ENCODE measurements at places on chromosomes 6 and 20.

DNA sequence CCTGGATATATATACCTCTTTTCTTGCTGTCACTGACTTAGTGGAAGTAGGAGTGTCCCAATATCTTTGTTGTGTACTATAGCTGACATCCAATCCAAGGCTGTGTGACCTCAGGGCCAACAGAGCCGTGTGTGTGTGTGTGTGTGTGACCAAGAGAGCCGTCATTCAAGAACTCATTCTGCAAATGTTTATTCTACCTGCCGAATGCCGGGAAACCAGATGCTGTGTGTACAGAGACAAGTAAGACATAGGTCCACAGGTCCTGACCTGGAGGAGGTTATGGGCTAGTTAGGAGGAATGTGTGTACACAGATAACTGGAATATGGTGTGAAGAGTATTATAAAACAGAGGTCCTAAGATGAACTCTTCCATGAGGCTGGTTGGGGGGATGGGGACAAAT lies 190.0 kb downstream of the DHX35 start:
- no peak for DNase-seq

DNA sequence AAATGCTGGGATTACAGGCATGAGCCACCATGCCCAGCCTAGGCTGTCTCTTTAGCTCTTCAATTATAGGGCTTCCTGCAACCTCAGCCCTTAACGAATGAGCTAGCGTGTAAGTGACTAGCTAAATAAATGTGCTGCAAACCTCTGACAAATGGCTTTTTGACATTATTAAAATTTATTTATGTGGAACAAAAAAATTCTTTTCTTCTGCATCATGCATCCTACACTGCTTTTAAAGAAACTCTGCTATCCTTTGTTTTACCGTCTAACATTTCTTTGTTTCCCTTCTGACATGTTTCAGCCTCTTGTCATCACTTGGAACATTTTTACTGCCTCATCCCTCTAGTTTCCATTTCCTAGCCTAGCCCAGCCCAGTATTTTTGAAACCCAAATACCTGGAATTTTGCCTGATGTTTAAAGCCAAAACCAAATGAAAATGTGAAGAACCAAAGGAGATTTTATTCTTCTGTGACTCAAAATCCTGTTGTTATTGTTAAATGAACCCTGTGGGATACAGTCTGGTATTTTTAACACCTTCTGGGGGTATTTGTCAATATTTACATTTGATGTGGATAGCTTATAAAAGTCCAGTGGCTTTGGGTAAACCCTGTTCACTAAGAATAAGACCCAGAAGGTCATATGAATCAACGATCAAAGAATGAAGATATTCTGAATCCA lies 9.5 kb downstream of the NT5E start:
- DNase-seq = no peak

- no peak for DNase-seq
These were observed 83.9 kb downstream of the SESN1 start for GRCh38 chr6:109010705-109011102.

GRCh38 chr6:26278536-26278935 lies 86.5 kb upstream of the BTN3A2 start:
- DNase-seq = no peak

DNA sequence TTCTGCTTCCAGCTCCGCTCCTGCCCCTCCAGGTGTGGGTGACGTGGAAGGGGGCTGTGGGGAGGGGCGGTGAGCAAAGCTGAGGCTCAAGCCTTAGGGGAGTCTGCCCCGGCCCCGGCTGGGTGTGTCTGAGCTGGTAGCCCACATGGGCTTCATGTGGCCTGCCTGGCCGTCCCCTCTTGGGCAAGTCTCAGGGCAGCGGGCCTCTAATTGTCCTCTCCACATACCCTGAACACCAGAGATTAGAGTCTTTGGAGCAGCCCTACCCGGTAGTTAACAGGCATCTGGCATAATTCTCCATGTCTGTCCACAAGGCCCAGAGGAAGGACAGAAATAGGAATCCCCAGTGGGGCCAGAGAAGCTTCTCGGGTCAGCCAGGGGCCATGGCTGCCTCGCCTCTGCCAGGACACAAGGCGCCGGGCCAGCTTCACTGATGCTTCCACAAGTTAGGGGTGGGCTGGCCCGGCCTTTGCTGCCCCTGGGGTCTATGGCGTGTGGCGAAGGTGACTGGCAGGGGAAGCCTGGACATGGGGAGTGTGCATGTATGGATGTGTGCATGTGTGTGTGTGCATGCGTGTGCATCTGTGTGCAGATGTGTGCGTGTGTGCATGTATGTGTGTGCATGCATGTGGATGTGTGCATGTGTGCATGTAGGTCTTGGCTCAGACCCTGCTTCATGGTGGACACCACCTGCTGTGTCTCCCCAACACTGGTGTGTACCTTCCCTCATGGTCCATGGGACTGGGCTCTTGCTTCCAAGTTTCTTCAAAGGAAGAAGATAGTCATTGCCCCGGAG lies 24.0 kb downstream of the FRMD1 start:
- no peak for DNase-seq

DNA sequence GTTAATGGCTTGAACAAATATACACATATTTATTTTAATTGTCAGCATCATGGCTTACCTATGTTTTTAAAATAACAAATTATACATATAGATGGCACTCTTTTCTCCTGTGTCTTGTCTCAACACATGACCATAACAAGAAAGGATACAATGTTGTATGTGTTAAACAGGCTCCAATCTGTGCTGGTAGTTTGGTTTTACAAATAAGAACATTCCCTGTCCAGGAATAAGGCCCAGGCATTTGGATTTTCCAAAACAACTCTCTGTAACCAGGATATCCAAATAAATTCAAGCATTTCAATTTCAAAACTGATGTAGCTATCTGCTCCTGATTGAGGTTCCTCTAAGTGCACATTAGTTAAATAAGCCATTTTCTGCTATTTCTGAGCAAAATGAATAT lies 17.1 kb downstream of the METTL24 start:
- DNase-seq = no peak

DNA sequence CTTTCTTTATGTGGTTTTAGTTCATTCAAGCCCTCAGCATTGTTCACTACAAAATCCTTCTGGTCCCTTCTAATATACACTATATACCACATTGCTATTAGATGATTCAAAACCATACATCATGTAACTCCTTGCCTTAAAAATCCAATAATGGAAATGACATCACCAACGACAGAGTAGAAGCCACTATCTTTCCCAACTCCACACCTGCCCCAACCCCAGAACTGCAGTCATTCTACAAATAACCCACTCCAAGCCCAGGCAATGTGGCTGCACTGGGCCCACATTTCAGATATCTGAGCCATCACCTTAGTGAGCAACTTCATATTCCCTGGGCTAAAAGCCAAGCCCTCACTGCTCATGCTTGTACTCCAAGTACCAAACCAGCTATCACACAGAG lies 22.6 kb upstream of the RUNX2 start:
- DNase-seq = no peak

DNA sequence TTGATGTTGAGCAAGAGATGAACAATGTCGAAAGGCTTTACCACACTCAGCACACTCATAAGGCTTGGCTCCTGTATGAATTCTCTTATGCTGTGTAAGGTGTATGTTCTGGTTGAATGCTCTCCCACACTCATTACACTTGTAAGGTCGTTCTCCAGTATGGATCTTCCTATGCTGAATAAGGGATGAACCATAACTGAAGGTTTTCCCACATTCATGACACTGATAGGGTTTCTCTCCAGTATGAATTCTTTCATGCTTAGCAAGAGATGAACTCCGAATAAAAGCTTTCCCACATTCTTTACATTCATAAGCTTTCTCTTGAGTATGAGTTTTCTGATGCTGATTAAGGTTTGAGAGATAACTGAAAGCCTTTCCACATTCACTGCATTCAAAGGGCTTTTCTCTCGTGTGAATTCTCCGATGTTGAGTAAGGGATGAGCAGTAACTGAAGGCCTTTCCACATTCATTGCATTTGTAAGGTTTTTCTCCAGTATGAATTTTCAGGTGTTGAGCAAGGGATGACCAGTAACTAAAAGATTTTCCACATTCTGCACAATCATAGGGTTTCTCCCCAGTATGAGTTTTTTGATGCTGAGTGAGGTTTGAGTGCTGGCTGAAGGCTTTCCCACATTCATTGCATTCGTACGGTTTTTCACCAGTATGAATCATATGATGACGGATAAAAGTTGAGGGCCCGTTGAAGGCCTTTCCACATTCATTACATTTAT lies 21.1 kb downstream of the ZNF184 start:
- DNase-seq = no peak

- no peak for DNase-seq
These were observed 15.7 kb downstream of the EEF1A1 start for GRCh38 chr6:73505142-73505541.

GRCh38 chr6:160791459-160791858 lies 89.4 kb downstream of the PLG start:
- DNase-seq = no peak

DNA sequence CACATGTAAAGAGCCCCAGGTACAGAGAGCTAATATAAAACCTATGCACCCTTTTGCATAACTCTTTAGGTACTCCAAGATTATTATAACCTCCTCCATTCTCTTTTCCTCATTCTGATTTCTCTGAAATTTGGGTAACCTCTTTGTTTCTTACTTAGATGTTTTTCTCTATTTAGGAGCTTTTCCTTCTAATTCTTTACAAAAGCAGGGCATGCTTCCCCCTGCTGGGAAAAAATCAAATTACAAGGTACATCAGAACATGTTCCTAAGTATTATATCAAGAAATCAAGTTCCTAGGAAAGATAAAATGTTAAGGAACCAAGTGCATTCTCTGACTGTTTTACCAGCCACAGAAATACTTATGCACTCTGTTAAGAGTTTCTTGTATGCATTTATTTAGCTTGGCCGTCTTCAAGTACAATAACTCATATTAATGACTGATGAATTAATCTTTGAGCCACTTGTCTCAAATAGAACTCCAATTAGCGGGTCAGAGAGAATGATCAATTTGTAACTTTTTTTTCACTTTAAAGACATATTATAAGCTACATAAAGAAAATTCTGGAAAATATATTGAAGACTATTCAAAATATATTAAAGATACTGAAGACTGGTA lies 2.1 kb downstream of the KHDRBS2 start:
- no peak for DNase-seq

- no peak for DNase-seq
These were observed 75.0 kb downstream of the PTPN1 start for GRCh38 chr20:50585214-50585613.

GRCh38 chr6:15489261-15489962 lies 173.4 kb downstream of the DTNBP1 start:
- no peak for DNase-seq

GRCh38 chr20:50844430-50845100 lies 49.7 kb downstream of the BCAS4 start:
- peak; percentile 52 for DNase-seq

GRCh38 chr6:50602292-50602691 lies 111.0 kb upstream of the TFAP2D start:
- no peak for DNase-seq

- DNase-seq = no peak
These were observed 57.3 kb upstream of the MCM9 start for GRCh38 chr6:118992186-118992795.

DNA sequence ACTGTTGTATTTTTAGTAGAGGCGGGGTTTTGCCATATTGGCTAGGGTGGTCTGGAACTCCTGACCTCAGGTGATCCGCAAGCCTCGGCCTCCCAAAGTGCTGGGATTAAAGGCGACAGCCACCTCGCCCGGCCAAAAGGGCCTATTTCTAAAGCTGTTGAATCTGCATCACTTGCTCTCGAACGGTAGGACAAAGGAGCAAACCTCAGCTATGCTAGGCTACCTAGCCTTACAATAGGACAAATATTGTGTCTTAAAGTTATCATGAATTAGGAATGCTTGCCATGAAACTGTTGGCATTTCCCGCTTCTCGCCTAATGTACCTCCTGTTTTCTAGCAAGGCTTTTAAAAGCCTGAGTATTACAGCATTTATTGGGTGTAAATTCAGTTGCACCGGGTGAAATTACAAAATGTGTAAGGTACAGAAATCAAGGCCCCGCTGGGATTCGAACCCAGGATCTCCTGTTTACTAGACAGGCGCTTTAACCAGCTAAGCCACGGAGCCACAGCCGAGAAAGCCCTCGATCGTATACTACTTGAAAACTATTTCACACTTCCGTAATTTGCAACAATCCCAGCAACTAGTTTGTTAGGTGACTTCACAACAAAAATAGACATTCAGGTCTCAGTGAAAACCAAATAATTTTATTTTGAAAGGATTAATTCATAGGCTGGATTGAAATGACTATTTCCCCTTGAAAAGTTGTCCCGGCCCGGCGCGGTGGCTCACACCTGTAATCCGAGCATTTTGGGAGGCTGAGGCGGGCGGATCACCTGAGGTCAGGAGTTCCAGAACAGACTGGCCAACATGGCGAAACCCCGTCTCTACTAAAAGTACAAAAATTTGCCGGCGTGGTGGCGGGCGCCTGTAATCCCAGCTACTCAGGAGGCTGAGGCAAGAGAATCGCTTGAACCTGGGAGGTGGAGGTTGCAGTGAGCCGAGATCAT lies 211.6 kb upstream of the ZNF184 start:
- peak; percentile 36 for DNase-seq

DNA sequence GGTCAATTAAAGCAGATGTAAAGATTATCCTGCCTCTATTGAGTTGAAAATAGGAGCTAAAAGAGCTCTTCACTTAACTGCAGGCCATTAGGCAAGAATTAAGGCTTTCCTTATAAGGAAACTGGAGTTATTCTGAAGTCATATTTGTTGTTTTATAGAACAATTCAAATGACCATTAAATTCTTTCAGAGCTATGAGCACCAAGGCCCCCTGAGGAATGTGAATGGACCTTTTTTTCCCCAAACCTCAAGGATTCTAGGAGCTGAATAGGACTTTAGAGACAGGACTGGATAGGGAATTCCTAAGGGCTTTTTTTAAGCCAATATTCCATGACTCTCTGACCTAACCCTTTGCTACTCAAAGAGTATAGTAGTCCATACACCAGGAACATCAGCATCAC lies 565.7 kb upstream of the BTBD3 start:
- DNase-seq = no peak

- DNase-seq = peak; percentile 63
These were observed 8.9 kb downstream of the EHMT2 start for GRCh38 chr6:31888276-31889258.
